ENCODE measurements at places on chromosomes 16 and 17.

DNA sequence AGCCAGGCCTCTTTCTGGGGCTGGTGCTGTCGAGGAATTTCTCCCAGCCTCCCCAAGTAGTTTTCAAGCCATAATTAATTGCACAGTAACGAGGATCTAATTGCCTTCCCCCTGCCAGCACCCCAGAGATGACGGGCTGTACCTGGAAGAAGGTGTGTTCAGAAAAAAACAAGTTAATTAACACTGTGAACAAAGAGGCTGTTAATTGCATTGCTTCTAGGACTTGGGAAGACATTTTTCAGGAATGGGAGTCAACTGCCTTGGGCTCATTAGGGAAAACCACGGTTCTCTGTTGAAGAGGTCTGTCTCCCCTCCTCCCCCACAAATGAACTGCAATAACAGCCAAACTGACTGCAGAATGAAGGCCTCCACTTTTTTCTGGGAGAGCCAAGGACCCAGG, 176.7 kb downstream of the CCT6B start:
- H3K4me3 ChIP-seq = no peak overlapping the region
- no peaks in the 10 kb centered on the region for H3K27me3 ChIP-seq
- no peaks in the 10 kb centered on the region for H3K36me3 ChIP-seq
- H3K27ac ChIP-seq = no peak overlapping the region
- DNase-seq = no peak

GRCh38 chr16:87235810-87236515, 81.2 kb downstream of the C16orf95 start:
- peaks cover 2% of the 10 kb centered on the region for H3K27me3 ChIP-seq
- H3K4me1 ChIP-seq = peaks cover 39% of the 10 kb centered on the region
- H3K4me3 ChIP-seq = peak overlapping the region; percentile 8
- H3K36me3 ChIP-seq = no peaks in the 10 kb centered on the region
- DNase-seq = peak; percentile 50

DNA sequence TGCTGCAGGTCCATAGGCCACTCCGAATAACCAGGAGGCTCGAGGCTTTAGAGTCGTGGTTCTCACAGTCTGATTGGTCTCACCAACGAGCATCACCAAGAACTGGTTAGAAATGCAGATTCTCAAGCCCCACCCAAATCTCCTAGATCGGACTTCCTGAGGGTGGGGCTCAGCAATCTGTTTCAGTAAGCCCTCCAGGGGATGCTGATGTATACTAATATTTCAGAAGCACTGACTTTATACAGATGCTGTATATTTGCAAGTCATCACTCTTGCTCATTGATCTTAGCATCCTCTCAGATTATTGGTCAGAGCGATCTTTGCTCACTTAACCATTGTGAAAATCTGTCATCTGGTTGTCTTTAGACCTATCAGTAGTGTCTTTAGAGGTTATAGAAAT, 4.4 kb upstream of the VAC14 start:
- H3K27me3 ChIP-seq = peaks cover 14% of the 10 kb centered on the region
- no peak for DNase-seq
- peaks cover 36% of the 10 kb centered on the region for H3K4me1 ChIP-seq
- H3K4me3 ChIP-seq = no peak overlapping the region

DNA sequence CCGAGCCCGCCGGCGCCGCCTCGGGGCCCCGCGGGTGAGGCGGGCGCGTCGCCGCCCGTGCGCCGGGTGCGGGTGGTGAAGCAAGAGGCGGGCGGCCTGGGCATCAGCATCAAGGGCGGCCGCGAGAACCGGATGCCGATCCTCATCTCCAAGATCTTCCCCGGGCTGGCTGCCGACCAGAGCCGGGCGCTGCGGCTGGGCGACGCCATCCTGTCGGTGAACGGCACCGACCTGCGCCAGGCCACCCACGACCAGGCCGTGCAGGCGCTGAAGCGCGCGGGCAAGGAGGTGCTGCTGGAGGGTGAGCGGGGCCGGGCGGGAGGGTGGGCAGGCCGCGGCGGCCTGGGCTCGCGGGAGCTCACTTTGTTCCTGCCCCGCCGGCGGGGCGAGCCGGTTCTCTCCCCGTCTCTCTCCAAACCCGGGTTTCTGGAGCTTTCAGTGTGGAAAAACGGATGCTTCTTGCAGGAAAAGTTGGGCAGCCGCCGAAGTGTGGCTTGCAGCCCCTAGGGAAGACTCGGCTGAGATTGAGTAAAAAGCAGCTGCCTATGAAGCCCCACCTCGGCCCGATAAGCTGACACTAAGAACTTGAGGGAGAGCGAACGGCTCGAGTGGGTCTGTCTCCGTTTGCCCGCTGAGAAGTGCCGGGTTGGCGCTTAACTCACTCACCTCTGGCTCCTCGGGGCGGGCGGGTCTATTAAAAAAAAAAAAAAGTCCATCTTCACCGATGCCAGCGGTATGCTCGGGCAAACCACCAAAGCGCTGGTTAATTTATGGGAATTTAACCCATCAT, 677 bp downstream of the SNTB2 start:
- peak overlapping the region; percentile 82 for H3K27ac ChIP-seq
- peaks cover 16% of the 10 kb centered on the region for H3K36me3 ChIP-seq
- H3K27me3 ChIP-seq = no peaks in the 10 kb centered on the region
- peaks cover 46% of the 10 kb centered on the region for H3K4me1 ChIP-seq
- peak overlapping the region; percentile 82 for H3K4me3 ChIP-seq
- peak; percentile 57 for DNase-seq

GRCh38 chr17:6477831-6478383, 33.7 kb downstream of the PIMREG start:
- no peak for DNase-seq
- H3K27me3 ChIP-seq = peaks cover 1% of the 10 kb centered on the region
- H3K27ac ChIP-seq = no peak overlapping the region
- H3K4me1 ChIP-seq = no peaks in the 10 kb centered on the region
- H3K36me3 ChIP-seq = no peaks in the 10 kb centered on the region

- H3K4me3 ChIP-seq = no peak overlapping the region
- no peaks in the 10 kb centered on the region for H3K36me3 ChIP-seq
Observed at GRCh38 chr17:76833747-76834146, 34.5 kb upstream of the MGAT5B start.

- H3K4me1 ChIP-seq = peaks cover 13% of the 10 kb centered on the region
- peak overlapping the region; percentile 24 for H3K4me3 ChIP-seq
- DNase-seq = peak; percentile 26
- peaks cover 8% of the 10 kb centered on the region for H3K36me3 ChIP-seq
Observed at GRCh38 chr16:26614237-26614841, 452.4 kb upstream of the C16orf82 start.

DNA sequence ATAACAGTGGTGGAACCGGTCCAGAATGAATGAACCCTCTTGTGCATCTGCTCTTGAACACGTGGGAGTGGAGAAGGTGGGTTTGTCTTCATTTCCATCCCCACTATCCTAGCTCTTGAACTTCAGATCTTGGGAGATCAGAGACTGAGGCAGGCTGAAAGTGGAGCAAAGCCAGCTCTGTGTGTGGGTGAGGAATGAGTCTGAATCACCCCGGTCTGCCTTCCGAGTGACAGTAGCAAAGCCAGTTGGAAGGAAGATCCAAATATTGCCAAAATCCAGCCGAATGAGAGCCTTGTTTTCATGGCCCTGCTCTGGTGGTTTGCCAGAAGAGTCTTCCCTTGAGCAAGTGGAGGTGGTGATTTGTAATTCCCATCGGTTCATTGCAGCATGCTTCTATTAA, 29.0 kb upstream of the ASIC2 start:
- H3K4me1 ChIP-seq = no peaks in the 10 kb centered on the region
- no peaks in the 10 kb centered on the region for H3K36me3 ChIP-seq
- H3K4me3 ChIP-seq = no peak overlapping the region
- DNase-seq = no peak
- H3K27me3 ChIP-seq = peaks cover 5% of the 10 kb centered on the region

- H3K4me3 ChIP-seq = peak overlapping the region; percentile 94
- no peak for DNase-seq
- peaks cover 48% of the 10 kb centered on the region for H3K4me1 ChIP-seq
- peaks cover 48% of the 10 kb centered on the region for H3K36me3 ChIP-seq
- peak overlapping the region; percentile 93 for H3K27ac ChIP-seq
- no peaks in the 10 kb centered on the region for H3K27me3 ChIP-seq
Observed at GRCh38 chr17:62062944-62063343, 2.1 kb downstream of the MED13 start.

DNA sequence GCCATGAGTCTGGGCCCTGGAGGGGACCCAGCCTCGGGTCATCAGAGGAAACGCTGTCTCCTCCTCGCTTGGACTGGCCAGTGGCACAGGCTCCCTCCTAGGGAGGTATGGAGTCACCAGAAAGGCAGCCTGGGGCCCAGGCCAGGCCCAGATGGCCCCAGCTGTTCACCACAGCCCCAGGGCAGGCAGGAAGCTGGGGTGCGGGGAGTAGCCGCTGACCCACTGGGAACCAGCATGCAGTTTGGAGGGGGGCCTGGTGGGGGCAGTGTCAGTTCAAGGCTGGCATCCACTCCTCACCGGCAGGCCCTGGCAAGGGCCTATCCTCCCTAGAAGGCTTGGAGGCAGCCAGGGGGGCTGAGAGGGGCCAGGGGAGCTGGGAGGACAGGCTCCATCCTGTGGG, 48.8 kb downstream of the SDK2 start:
- H3K4me1 ChIP-seq = peaks cover 39% of the 10 kb centered on the region
- H3K4me3 ChIP-seq = no peak overlapping the region
- peaks cover 2% of the 10 kb centered on the region for H3K27me3 ChIP-seq
- H3K27ac ChIP-seq = no peak overlapping the region
- no peaks in the 10 kb centered on the region for H3K36me3 ChIP-seq

DNA sequence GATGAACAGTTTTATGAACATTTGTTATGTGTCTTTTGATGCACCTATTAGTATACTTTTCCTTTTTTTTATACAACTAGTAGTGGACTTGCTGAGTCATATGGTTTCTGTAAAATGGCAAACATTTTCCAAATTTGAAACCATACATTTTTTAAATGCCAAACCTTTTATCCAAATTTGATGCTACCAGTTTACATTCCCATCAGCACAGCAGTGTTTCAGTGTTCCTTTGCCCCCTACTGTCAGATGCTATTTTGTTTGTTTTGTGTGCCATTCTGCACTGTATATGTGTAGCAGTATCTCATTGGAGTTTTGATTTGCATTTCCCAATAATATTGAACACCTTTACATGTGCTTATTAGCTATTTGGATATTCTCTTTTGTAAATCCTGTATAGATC, 219.4 kb downstream of the TANC2 start:
- H3K4me1 ChIP-seq = no peaks in the 10 kb centered on the region
- H3K27ac ChIP-seq = no peak overlapping the region
- H3K27me3 ChIP-seq = no peaks in the 10 kb centered on the region
- no peaks in the 10 kb centered on the region for H3K36me3 ChIP-seq
- no peak for DNase-seq

DNA sequence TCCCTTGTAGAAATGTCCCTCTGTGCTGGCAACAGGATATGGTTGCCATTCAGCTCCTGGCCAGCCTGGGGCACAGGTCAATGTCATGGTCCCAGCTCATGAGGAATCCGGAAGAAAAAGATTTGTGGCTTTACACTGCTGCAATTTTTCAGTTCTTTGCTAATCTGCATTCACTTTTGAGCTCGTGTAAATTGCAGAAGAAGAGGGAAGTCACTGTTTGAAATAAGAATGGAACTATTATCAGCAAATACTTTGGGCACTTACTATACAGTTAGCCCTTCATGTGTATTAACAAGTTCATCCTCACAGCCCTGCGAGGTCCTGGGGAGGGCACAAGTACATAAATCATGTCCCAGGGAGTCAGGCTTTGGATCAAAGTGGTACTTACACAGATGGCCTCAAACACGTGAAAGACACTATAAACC, 14.2 kb downstream of the SLC47A2 start:
- H3K27me3 ChIP-seq = no peaks in the 10 kb centered on the region
- no peak overlapping the region for H3K27ac ChIP-seq
- no peak for DNase-seq
- H3K4me3 ChIP-seq = no peak overlapping the region
- H3K36me3 ChIP-seq = no peaks in the 10 kb centered on the region
- no peaks in the 10 kb centered on the region for H3K4me1 ChIP-seq

- no peak overlapping the region for H3K4me3 ChIP-seq
- peaks cover 2% of the 10 kb centered on the region for H3K27me3 ChIP-seq
- H3K27ac ChIP-seq = no peak overlapping the region
Observed at GRCh38 chr17:27974531-27975145, 67.8 kb upstream of the NLK start.

DNA sequence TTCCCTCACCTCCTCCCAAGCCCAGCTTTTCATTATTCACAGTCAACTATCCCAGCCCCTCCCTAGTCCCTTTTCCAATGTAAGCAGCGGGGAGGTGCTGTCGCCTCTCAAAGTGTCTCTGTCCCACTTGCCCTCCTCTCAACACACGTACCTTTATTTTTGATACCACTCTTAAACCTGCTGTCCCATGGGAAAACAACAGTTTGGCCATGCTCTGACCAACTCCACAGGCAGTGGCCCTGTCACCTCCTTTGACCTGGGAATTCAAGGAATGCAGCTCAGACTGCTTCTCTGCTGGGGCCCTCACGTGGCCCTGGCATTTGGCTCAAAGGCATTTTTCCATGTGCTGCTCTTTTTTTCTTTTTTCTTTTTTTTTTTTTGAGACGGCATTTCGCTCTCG, 4.2 kb downstream of the LYRM9 start:
- no peak for DNase-seq
- H3K27ac ChIP-seq = no peak overlapping the region
- H3K4me1 ChIP-seq = peaks cover 29% of the 10 kb centered on the region

DNA sequence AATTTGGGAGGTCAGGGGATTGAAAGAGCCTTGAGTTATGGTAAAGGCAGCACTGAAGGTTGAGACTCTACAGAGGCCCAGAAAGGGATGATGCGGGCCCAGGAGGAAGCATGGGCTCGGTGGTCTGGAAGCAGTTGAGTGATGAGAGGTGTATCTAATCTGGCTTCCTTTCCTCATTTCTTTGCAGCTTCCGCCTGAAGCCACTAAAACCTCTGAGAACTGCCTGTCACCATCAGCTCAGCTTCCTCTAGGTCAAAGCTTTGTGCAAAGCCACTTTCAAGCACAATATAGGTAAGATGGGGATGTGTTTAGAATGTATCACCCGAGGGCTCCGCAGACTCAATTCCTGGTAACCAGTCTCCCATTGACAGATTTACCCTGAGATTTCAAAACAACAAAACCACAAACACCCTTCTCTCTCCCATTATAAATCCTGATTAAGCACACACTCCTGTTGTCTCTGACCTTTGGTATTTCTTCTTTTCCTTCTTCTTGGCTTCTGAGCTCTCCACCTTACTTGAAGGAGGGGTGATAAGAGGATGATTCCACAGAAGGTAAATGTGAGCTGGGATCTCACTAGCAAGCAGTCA, 21.2 kb downstream of the USP43 start:
- H3K36me3 ChIP-seq = no peaks in the 10 kb centered on the region
- peaks cover 40% of the 10 kb centered on the region for H3K4me1 ChIP-seq
- peaks cover 23% of the 10 kb centered on the region for H3K27me3 ChIP-seq
- peak; percentile 34 for DNase-seq
- H3K4me3 ChIP-seq = no peak overlapping the region

GRCh38 chr16:57637965-57638364, 9.5 kb downstream of the ADGRG1 start:
- DNase-seq = no peak
- H3K4me3 ChIP-seq = no peak overlapping the region
- H3K27me3 ChIP-seq = peaks cover 41% of the 10 kb centered on the region
- H3K4me1 ChIP-seq = no peaks in the 10 kb centered on the region

- peak overlapping the region; percentile 60 for H3K27ac ChIP-seq
- DNase-seq = no peak
- peaks cover 38% of the 10 kb centered on the region for H3K4me1 ChIP-seq
- no peaks in the 10 kb centered on the region for H3K27me3 ChIP-seq
- no peak overlapping the region for H3K4me3 ChIP-seq
Observed at GRCh38 chr16:89303617-89304016, 86.1 kb downstream of the ZNF778 start.

- no peaks in the 10 kb centered on the region for H3K27me3 ChIP-seq
- H3K4me1 ChIP-seq = no peaks in the 10 kb centered on the region
- H3K27ac ChIP-seq = no peak overlapping the region
- H3K36me3 ChIP-seq = no peaks in the 10 kb centered on the region
- H3K4me3 ChIP-seq = no peak overlapping the region
- no peak for DNase-seq
Observed at GRCh38 chr16:7338826-7339225, 6.2 kb downstream of the RBFOX1 start.

Measured in activated CD4-positive, alpha-beta memory T cell treated with anti-CD3 and anti-CD28 coated beads, Interleukin-2, amount 10 ng/mL, durations not matched to agents 7 days and 5 days (primary cell).